ENCODE measurements at places on chromosomes 1 and 21.

- DNase-seq = no peak
These were observed 11.3 kb downstream of the SLC25A24 start for GRCh38 chr1:108188801-108189200.

DNA sequence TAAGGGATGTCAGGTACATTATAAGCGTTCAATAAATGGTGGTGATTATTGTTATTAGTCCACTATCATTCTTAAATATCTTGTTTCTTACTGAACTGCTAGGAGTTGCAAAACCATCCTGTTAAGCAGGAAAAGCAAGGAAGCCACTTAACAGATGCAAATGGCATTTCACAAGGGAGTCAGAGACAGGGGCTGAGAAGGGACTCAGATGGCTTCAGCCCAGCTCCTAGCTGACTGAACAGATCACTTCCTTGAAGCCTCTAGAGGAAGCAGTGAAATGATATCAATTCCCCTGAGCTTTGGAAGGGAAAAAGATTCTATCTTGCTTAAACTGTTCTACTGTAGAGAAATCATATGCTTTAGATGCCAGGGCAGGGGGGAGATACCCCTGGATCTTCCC lies 151.5 kb downstream of the ST6GALNAC5 start:
- no peak for DNase-seq

DNA sequence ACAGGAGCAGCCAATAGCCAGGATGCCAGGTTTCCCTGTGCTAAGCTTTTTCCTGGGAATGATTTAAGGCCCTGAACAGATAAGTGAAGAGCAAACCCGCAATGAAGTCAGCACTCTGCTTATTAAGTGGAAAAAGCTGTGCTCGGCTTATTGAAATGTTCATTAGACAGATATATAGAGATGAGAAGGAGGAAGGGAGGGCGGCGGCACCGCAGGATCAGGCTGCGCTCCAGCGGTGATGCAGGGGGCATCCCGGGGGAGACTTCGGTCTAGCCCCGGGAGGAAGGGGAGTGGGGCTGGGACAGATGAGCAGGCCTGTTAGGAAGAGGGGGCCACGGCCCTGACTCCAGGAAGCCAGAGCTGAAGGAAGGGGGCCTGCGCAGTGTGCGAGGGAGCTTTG lies 115.0 kb downstream of the TMEM53 start:
- no peak for DNase-seq

- DNase-seq = no peak
These were observed 53.9 kb downstream of the SYDE2 start for GRCh38 chr1:85146972-85147359.

DNA sequence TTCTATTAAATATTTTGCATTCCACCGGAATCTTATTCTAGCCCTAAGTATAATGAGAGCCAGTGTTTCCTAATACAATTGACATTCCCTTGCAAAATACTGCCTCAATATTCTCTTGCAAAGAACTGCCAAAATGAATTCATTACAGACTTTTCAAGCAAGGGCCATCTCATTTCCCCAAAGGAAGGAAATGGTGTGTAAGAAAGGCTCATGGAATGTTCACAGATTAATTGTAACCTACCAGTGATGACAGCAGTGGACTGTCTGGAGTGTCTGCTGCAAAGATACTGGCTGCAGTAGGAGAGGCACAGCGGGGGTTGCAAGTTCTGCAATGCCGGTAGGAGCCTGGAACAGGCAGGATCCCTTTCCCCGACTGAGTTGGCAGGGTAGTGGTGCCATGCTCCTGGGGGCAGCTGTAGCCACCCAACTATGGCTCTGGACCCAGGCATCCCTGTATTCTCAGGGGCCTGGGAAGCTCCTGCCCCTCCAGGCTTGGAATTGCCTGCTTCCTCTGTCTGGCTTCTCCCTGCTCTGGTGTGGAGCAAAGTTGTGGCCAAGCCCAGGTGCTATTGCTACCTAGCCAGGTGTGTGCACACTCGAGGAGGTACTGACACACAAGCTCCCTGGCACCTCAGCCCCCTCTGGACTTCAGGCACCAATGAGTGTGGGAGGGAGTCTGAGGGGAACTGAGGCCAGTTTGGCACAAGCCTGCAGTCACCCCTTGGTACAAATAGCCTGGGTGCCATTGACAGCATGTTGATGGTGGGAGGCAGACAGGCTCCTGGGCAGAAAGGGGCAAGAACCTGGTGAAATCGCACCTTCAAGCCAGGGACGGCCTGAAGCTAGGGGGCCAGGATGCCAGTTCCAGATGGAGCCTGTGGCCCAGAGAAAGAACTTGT lies 1371.0 kb downstream of the KCNT2 start:
- no peak for DNase-seq

DNA sequence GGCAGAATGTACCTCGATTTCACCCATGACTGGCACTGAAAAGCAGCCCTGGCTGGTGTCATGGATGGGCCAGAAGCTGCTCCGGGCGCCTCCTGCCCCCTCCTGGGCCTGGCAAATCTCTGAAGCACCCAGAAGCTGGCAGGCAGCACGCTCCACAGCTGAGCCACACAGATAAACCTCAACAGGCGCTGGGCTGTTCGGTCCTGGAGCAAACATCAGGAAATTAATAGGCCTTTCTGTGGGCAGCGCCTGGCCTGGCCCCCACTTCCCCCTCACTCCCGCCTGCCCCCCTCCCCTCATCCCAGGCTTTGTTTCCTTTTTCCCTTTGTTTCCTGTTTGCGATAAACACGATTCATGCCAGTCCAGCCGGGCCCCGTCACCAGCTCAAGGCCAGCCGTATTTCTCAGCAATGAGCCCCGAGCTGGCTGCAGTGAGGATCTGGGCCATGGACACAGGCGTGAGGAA lies 20.1 kb upstream of the DISP3 start:
- no peak for DNase-seq

DNA sequence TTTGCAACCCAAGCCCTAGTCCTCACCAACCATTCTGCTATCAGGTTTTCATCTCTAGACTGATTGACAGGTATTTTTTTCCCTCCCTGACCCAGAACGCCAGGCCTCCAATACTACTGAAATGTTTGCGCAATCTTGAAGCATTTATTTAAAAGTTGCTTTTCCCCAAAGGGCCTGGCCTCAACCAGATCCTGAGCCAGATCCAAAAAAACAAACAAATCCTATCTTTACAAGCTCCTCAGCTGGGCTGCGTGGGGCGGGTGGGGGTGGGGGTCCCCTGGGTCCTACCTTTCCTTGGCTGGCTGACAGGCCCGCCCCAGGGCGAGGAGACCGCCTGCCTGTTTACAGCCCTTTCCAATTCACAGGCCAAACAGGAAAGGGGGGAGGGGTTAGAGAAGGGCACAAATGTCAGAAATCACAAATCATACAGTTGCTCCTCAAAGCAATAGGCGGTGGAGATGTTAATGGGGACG lies 98.8 kb downstream of the FOXD2 start:
- no peak for DNase-seq

DNA sequence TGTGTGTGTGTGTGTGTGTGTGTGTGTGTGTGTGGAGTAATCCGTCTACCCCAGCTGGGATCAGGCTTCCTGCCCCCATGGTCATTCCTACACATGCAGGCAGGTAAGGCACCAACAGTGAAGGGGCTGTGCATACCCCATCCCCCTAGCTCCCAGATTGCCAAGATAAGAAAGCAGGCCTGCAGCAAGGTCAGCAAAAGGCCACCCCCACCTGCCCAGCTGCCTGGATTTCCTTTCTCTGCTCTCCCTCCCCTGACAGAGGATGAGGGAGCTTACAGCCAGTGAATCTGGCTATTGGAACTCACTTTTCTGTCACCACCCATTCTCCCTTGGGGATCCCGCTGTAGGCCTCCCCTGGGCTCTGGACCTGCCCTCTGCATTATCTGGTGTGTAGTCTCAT lies 7.9 kb downstream of the ALX3 start:
- no peak for DNase-seq

GRCh38 chr1:161382214-161383019 lies 14.7 kb upstream of the CFAP126 start:
- no peak for DNase-seq

- DNase-seq = no peak
These were observed 641 bp upstream of the KCNK2 start for GRCh38 chr1:215081661-215082531.

DNA sequence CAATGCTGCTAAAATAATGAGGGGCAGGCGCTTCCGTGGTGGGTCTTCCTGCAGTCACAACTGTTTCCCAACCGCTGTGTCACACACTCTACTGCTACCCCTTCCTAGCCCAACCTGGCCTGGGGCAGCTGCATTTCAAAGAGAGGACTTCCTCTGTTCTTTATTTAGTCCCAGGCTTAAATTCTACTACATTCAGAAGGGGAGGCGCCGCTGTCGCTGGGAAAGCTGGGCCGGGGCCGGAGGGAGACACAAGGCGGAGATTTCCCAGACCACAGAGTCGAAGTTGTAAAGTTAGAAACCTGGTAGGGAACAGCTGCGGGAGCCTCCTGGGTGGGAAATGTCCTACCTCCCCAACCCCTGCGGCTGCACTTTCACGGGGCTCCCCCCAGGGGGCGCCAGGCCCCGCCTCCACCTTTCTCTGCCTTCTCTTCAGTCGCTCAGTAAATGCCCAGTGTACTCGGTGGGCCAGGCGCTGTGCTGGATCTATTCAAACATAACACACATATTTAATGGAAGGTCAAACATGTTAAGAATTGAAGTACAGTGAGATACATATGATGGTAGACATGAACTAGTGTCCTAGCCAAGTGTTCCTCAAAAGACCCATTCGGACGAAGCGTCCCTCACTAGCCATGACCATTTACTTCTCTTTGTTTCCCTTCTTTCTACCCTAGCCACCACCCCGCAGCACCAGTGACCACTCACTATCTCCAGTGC lies 23.1 kb downstream of the DYRK3 start:
- peak; percentile 34 for DNase-seq

GRCh38 chr1:151984313-151984956 lies 9.2 kb downstream of the S100A10 start:
- DNase-seq = no peak

DNA sequence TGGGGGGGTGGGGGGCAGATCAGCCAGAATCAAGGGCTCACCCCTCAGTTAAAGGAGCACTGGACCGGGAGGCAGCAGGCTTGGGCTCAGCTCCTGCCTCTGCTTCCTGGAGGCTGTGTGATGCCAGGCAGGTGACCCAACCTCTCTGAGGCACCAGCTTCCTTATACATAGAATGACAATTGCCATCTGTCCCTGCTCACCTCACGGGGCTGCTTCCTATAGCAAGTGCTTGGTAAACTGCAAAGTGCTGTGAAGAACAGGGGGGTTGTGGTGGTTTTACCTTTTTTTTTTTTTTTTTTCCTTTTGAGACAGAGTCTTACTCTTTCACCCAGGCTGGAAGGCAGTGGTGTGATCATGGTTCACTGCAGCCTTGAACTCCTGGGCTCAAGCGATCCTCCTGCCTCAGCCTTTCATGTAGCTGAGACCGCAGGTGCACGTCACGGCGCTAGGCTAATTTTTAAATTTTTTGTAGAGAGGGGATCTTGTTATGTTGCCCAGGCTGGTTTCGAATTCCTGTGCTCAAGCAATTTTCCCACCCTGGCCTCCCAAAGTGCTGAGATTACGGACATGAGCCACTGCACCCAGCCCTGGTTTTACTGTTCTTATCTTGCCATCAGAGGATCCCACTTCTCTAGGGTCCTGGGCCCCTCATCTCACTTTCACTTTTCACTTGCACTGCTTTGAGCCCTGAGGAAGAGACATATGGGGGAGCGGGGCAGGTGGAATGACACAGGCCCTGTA lies 11.6 kb downstream of the KCNQ4 start:
- DNase-seq = no peak

DNA sequence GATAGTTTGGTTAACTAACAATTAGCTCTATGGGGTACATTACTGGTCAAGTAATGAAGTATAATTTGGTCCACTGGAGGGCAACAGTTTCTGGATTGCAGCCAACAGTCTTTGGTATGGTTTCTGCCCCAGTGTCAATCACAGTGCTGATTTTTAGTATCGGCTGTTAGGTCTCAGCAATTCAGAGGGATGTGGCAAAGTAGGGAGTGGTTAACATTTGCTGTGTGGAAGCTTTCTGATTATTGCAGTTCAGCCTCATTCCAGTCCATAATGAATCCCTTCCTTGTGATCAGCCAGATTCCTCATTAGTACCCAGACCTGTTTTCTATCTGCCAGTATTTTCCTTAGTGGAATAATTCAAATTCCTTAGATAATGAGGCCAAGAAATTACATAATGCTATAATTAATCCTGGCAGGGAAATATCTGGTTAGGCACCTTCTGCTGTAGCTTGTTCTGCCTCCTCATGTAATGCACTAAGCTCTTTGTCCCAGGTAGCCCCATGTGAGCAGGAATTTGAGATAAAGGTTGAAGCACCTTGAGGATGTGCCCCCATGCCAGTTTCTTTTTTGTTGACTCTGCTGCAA lies 14.0 kb downstream of the F3 start:
- no peak for DNase-seq

- no peak for DNase-seq
These were observed 115.7 kb downstream of the PIGK start for GRCh38 chr1:77103486-77103885.

GRCh38 chr1:205976708-205977401 lies 26.3 kb downstream of the RAB7B start:
- no peak for DNase-seq

DNA sequence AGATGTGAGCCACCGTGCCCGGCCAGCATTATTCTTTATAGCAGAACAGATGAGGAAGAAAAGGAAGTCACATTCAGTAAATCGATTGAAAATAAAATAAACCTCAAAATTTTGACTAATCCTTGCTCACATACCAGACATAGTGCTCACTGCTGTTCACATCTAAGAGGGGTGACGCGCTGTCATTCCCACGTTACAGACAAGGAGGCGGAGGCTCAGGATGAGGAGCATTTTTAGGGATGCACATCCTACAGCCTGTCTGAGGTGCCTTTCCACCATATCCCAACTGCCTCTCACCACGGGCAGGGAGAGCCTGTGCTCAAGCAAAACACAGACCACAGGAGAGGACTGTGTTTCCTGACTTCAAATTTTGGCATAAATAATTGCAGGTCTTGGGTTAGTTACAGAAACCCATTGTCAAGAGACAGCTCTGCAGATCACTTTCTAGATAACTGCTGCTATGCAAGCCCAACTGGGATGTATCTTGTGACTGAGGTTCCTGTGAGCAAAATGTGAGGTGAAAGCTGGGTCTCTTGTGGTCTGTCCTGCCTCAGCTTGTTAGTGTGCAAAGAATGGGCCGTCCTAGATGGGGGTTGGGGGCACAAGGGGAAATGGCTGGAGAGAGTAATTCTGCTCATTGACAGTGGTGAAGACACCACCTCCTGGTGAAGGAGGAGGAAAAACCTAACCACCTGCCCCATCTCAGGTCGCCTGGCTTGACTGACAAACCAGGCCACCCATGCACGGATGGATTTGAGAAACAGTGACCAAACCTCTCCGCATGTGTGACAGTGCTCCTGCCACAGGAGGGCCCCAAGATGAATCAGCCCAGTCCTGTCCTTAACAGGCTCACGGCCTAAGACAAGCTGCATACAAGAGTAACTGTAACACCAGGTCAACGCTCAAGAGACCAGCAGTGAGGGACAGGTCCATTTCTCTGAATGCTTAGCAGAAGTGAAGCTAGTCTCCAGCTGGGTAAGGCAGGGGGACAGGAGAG lies 8.2 kb downstream of the TNN start:
- DNase-seq = no peak

Data from stimulated activated CD8-positive, alpha-beta memory T cell treated with anti-CD3 and anti-CD28 coated beads, Interleukin-7, amount 100 ng/mL, for 24 hours (primary cell).